GM19239 (cell line): ENCODE measurements at places on chromosomes 13 and 19.

DNA sequence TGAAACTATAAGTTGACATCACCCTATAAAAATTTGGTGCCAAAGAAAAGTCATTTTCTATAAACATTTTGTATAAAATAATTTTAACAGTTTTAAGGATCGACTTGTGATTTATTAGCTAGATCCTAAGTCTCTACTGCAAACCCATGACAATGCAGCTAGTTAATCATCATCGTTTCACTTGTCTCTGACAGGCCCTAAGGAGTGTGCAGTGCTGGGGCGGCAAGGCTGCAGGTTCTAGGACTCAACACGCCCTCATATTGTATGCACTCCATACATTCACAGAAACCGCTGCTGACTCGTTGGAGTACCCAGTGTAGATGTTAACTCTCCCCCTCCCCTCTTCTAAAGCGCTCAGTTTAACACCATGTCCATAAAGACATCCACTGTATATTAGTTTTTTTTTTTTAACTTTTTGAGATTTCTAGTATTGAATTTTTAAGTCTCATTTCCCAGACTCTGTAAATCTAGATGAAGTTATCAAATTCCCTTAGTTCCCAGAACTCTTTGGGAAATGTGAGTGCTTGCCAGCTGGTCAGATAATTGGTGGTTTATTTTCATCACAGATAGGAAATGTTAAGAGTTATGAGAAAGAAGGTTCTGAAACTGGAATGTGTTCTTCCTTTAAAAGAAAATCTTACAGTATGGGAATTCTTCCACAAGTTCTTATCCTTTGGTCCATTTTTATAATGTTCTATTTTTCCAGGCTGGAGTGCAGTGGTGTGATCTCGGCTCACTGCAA is 162.8 kb upstream of the RNF113B start:
- DNase-seq, result no peak

- DNase-seq, result peak; percentile 48
Measured at GRCh38 chr13:74133657-74134201, 475 bp downstream of the KLF12 start.

- no peak for DNase-seq
Measured at GRCh38 chr19:41434450-41434849, 5.3 kb downstream of the DMAC2 start.

- DNase-seq, result no peak
Measured at GRCh38 chr19:55626350-55626749, 2.0 kb upstream of the ZNF784 start.

- no peak for DNase-seq
Measured at GRCh38 chr19:7772752-7773291, 9.8 kb downstream of the CLEC4M start.

DNA sequence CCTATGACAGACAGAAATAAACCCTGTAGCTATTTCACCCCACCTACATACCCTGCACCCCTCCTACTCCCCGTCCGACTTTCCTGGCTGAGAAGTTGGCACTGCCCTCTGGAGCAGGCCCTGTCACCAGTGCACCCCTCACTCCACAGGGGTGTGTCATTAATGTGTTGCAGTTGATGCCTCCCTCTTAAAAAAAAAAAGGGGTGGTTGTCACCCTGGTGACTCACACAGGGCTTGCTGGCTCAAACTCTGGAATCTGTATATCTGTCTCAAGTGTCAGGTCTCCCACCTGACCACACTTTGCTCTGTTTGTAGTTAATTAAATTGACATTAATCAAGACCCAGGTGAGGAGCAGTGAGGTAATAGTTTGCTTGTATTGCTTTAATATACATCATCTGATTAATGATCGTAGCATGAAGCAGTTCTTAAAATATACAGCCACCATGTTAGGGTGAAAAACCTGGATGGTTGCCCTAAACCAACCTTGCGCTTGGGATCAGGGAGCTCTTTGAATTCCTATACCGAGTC is 2.0 kb upstream of the GATAD2A start:
- DNase-seq, result no peak

DNA sequence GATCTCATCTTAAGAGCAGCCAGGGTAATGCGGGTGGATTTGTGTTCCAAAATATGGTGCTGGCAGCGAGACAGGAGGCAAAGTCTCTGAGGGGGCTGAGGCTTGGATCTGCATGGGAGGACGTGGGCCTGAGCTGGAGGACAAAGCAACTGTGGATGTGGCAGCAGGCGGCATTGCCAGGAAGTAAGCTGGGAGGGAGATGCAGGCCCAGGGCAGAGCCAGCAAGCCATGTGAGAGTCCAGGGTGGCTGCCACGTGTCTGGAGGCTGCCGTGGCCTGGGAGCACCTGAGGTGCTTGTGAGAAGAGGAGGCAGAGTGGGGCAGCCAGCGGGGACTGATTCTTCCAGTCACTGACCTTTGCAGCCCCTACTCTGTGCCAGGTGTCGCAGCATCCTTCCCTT is 52.0 kb downstream of the DPF1 start:
- no peak for DNase-seq

GRCh38 chr19:40238775-40239174 is 12.3 kb upstream of the CCNP start:
- DNase-seq, result no peak

DNA sequence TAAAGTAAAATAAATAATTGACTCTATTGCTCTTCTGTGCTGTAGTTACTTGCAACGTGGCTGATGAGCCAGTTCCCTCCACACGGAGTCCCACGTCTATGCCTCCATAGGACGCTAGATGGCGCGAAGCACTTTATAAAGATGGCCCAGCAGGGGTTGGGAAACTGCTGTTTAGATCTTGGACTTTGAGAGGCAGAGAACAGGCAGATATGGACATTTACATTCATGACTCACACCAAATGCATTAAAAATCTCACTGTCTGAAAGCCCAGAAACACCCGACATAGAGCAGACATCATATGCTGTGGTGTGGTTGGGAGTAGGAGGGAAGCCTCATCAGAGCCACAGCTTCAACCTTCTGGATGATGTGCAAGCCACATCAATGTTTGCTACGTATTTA is 643.1 kb upstream of the ARGLU1 start:
- peak; percentile 28 for DNase-seq

GRCh38 chr13:30819136-30819888 is 84.0 kb downstream of the ALOX5AP start:
- DNase-seq, result no peak

GRCh38 chr13:99895444-99896368 is 75.9 kb downstream of the ZIC5 start:
- no peak for DNase-seq

DNA sequence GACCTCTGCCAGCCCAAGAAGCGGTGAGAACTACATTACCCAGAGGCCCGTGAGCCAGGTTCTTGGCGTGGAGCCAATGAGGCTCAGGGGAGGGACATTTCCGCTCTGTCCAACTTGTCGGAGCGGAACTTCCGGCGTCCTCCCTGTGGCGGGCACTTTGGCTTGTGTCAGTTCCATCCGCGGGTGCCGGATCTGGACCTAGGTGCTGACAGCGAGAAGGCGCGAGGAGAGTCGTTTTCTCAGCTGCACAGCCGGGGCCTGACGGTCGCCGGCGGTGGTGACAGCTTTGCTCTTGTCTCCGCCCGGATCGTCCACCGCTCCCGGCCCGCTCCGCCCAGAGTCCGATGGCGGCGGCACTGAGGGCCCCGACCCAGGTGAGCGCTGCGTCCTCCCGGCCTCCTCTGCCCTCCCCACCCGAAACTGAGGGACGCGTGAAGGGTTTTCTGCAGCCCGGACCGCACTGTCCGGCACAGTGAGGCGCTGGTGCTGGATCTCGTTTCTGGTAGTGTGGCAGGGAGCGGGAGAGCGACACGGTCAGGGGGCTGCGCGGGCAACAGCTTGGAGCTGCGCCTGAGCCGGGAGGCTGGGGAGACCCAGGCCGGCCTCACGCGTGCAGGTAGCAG is at the start of gene ZNF530:
TSS of gene ZNF530 (plus strand) at position 125 of the 623 bp plus-strand sequence. CDS start 4,461 bp downstream, outside the sequence.
- DNase-seq, result peak; percentile 80

GRCh38 chr13:30681843-30682242 is 53.5 kb upstream of the ALOX5AP start:
- no peak for DNase-seq

DNA sequence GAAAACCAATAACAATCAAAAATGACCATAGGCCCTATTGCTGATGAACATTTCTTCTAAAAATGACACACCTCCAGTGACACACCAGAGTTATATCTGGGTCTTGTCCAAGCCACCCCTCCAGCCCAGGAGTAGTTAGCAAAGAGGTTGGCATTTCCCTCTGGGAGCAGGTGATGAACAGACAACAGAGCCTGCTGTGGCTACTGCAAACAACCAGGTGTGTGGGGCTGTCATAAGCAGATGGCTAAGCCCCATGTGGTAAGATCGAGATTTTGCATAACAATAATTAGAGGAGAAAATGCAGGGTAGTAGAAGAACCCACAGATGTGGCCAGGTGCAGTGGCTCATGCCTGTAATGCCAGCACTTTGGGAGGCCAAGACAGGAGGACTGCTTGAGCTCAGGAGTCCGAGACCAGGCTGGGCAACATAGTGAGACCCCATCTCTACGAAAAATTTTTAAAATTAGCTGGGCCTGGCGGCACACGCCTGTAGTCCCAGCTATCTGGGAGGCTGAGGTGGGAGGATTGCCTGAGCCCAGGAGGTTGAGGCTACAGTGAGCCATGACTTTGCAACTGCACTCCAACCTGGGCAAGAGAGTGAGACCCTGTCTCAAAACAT is 5.0 kb downstream of the XRCC1 start:
- DNase-seq, result no peak

GRCh38 chr13:34151885-34152284 is 333.9 kb downstream of the RFC3 start:
- no peak for DNase-seq

GRCh38 chr13:23716401-23716800 is 146.2 kb downstream of the TNFRSF19 start:
- DNase-seq, result no peak

GRCh38 chr19:14517840-14518505 is at the start of gene DNAJB1:
Gene DNAJB1 (minus strand): TSS chr19:14518397. CDS start chr19:14518349, 48 bp downstream.
- peak; percentile 88 for DNase-seq

GRCh38 chr13:54879036-54879435 is 1850.4 kb downstream of the OLFM4 start:
- DNase-seq, result no peak

- DNase-seq, result no peak
Measured at GRCh38 chr19:4619668-4620294, 19.5 kb upstream of the TNFAIP8L1 start.

GRCh38 chr13:106318941-106319411 is 216.5 kb downstream of the EFNB2 start:
- DNase-seq, result no peak

GRCh38 chr19:5828661-5829566 is 10.6 kb downstream of the FUT6 start:
- peak; percentile 53 for DNase-seq

- DNase-seq, result peak; percentile 29
Measured at GRCh38 chr13:98761126-98761985, 8.9 kb upstream of the SLC15A1 start.

DNA sequence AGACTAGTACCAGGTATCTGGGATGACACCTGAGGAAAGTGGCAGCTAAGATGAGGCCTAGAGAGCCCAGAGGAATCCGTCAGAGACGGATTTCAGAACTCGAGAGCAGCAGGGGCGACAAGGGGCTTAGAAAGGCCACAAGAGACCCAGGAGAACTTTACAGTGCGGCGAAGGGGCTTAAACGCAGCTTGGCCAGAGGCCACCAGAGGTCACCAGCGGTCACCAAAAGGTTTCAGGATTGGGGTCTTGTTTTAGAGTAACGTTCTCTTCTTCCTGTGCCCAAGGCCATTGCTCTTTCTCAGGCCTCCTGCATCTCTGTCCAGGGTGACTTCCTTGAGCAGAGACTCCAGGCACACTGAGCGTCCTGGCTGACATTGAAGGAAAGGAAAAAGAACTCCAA is 2.2 kb downstream of the ZSCAN22 start:
- no peak for DNase-seq

GRCh38 chr19:13154241-13154778 is 4.1 kb downstream of the IER2 start:
- DNase-seq, result no peak

GRCh38 chr13:76799696-76800095 is 86.5 kb downstream of the KCTD12 start:
- no peak for DNase-seq

- no peak for DNase-seq
Measured at GRCh38 chr19:45040059-45040771, 1.4 kb downstream of the CLASRP start.

GRCh38 chr19:46616631-46617322 is 8.1 kb downstream of the PTGIR start:
- no peak for DNase-seq

GRCh38 chr13:36862002-36862685 is 43.1 kb downstream of the RFXAP start:
- no peak for DNase-seq

- no peak for DNase-seq
Measured at GRCh38 chr19:49749055-49749716, 13.9 kb downstream of the TSKS start.

DNA sequence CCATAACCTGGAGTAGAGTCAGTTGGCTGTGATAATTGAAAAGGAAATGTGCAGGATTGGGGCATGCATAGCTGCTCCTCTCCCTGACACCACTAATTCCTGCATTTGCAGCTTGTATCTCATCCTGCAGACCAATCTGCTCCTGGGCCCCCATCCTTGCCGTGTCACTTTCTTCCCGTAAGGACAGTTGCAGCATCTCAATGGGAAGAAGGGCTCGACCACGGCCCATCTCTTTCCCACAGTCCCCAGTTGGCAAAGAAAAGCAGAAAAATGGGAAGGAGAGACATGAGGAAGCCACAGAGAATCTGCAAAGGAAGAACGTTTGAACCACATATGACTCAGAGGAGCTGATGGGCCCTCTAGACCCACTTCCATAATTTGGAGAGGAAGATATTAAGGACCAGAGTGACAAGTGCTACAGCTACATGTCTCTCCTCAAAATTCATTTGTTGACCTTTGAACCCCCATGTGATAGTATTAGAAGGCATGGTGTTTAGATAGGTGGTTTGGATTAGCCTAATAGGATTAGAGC is 1.8 kb upstream of the SIGLEC12 start:
- DNase-seq, result no peak

DNA sequence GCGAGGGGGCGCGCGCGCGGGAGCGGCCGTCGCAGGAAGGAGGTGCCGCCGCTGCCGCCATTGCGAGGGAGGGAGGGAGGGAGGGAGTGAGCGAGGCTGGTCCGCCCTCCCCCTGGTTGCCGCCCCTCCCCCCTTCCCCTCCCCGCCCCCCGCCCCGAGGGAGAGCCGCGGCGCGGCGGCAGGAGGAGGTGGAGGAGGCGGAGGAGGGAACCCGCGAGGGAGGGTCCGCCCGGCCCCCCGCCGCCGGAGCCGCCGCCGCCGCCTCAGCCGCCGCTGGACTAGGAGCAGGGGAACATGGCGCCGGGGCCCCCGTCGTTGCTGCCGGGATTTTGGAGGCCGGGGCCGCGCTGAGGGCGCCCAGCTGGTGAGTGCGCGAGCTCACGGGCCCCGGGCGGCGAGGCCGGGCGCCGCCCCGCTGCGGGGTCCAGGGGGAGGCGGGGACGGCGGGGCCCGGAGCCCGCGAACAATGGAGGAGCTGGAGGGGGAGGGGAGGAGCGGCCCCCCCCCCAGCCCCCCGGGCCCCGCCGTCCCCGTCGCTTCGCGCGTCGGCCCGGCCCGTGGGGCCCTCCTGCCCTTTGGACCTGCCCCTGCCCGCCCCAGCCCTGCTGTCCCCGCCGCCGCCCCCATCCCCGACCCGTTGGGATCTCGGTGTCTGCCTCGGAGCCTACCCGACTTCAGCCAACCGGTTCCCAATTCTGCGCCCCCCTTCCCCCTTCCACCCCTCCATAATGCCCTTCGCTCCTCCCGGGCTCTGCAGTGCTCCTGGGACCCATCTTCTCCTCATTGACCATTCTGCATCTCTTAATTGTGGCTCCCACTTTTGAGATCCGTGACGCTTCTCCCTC is at the start of gene ARHGAP35:
TSS of gene ARHGAP35 (plus strand) at position 152 of the 845 bp plus-strand sequence. CDS start 57,679 bp downstream, outside the sequence.
- DNase-seq, result peak; percentile 85
